Breast epithelium (tissue), 4 donors: ENCODE measurements at places on chromosomes 16 and 17. TPM values are rescaled to one million over a fixed set of nuclear protein-coding genes. Genes with fewer than 3 reads are reported as not detected.
A peak's percentile ranks its signal among the peaks of the same experiment; 100 is the strongest.

GGT6 gene
- total RNA-seq = 12.8 TPM

CD300A gene
- 10.2 TPM for total RNA-seq

NTN1 gene
- total RNA-seq = 3.3 TPM

CDK12 gene
- total RNA-seq = 58.2 TPM

GRCh38 chr16:67456391-67457081 lies 24.4 kb downstream of the ATP6V0D1 start:
- DNase-seq = peak; percentile 83

- DNase-seq = no peak
Observed at GRCh38 chr17:57549468-57549867, 195.6 kb downstream of the CCDC182 start.

DNA sequence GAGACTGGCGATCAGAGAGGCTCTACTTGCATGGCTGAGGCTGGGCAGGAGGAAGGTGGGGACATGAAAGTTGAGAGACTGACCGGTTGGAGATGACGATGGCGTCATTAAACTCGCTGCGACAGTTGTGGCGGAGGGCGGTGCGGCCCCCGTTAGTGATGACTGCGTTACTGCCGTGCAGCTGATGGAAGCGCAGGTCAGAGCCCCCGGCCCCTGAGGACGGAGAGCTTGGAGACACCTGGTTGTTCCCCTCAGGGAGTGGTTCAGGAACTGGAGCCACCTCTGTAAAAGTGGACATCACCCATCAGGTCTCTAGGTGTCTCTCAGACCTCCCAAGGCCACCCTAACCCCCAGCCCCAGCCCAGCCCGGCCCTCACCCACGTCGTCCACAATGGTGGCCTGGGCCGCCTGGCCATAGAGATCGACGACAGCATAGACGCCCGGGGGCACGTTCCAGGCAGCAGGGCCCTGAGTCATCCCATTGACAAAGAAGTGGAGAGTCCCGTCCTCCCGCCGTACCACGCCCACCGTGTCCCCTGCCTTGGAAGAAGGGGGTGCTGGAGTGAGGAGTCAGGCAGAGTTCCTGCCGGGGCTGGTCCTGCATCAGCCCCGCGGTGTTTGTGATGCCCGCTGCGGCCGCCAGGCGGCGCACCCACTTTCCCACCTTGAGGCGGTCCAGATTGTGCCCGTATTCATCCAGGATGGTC lies 5.3 kb downstream of the NEURL4 start:
- no peak for DNase-seq

GRCh38 chr16:29738514-29738913 lies 7.3 kb downstream of the C16orf54 start:
- no peak for DNase-seq

GRCh38 chr17:77326076-77326591 lies 185.4 kb downstream of the SEC14L1 start:
- DNase-seq = no peak

GRCh38 chr16:66377324-66377723 lies 10.8 kb downstream of the CDH5 start:
- no peak for DNase-seq

DNA sequence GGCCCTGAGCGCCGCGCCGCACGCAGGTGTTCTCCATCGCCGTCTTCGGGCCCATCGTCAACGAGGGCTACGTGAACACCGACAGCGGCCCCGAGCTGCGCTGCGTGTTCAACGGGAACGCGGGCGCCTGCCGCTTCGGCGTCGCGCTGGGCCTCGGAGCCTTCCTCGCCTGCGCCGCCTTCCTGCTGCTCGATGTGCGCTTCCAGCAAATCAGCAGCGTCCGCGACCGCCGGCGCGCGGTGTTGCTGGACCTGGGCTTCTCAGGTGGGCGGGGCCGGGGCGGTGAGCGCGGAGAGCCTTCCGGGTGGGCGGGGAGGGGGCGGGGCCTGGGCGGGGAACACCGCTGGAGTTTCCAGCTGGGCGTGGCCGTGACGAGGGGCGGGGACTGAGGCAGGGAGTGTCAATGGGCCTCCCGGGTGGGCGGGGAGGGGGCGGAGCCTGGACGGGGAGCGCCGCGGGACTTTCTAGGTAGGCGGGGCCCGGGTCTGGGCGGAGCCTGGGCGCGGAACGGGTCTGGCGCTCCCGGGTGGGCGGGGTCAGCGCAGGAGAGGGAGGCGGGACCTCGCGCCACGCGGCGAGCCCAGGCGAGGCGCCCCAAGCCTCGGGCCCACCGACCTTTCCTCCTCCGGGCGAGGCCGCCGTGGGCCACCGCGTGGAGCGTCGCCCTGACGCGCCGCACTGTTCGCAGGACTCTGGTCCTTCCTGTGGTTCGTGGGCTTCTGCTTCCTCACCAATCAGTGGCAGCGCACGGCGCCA lies 2.4 kb downstream of the SYNGR3 start:
- DNase-seq = peak; percentile 87

- no peak for DNase-seq
Observed at GRCh38 chr17:59859444-59860025, 33.2 kb downstream of the TUBD1 start.

DNA sequence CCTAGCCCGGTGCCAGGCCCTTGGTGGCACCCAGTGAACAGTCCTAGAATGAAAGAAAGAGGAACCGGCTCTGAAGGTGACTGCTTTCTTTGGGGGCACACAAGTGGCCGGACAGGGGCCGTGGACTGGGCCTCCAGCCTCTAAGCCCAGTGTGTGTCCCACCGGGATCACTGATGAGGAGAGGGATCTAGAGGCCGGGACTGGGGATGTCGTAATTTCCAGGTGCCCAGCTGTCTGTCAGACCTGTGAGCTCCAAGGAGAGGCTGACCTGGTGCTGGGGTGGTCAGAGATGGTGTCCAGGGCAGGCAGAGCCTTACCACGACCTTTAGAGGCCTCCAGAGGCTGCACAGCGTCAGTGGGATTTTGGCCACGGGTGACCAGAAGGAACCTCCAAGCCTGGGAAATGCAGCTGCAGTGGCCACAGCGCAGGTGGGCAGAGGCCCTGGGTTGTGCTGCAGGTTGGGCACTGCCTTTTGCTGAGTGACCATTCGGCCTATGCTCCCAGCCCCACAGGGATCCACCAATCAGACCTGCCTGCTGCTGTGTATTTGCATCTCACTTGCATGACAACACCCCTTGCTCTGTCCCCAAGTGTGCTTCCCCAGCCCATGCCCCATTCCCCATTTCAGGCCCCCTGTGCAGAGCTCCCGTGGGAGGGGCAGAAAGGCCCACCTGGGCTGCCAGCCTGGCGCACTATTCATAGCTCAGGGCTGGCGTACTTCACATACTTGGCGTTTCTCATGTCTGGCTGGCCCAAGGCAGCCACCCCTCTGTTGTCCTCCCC lies 12.5 kb downstream of the ARHGAP23 start:
- no peak for DNase-seq
